ENCODE measurements at places on chromosomes 3 and 15.

DNA sequence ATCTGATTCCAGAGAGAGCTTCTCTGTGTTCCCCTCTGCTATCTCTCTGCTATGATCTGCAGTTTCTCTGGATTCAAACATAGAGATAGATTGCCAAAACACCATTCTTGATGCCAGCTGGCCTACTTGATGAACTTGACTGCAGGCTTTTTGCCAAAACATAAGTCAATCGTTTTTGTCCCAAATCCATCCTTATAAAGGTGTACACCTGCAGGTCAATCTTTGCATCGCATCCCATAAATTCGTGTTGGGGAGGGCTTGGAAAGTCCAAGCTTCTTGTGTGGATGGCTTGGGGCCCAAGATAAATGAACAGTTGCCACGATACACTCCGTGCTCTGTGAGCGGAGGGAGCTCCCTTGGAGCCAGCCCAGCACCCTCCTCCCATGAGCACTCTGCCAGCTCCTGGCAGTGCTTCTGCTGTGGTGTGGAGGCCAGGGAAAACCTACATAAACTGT, 2.7 kb downstream of the CERS3 start:
- DNase-seq, result no peak

- DNase-seq, result peak; percentile 51
These were observed 4.1 kb upstream of the GCSAM start for GRCh38 chr3:112136959-112137693.

DNA sequence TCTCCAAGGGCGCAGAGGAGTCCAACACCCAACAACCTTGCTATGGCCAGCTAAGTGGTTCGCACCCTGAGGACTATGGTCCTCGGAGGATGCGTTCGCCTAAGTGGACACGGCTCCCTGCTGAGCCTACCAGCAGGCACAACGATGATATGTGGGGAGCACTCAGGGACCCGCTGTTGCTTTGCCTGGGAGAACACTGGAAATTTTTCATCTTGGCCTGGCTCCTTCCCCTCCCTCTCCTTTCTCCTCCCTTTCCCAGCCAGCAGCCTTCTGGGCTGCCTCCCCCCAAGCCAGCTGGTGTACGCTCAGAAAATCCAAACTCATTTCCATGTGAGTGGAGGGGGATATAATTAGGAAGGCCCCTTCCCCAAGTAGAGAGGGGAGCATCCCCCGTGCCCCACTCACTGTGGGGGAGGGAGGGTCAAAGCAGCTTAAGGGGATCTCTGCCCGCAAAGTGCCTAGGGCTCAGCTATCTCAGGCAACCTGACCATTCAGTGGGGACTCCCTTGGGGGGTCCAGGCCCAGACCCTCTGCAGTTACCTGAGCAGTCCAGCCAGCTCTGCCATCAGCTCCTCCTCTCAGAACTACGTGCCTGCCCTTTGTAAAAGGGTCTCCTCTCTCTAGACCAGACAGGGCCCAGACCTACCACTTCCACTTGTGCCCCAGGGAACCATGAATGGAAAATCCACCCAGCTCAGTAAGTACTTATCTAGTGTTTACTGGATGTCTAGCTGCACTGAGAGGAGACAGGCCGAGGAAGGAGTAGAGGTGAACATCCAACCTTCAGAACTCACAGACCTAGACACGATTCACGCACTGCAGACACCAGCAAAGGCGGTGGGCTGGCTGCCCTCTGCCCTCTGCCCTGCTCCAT, 742 bp upstream of the SEMA7A start:
- DNase-seq, result peak; percentile 13

- DNase-seq, result no peak
These were observed 2.9 kb downstream of the RAB43 start for GRCh38 chr3:129118745-129119144.

- DNase-seq, result peak; percentile 18
These were observed 75.5 kb downstream of the DAPK2 start for GRCh38 chr15:63970621-63971426.
